ENCODE measurements at places on chromosomes 7 and 10.

DNA sequence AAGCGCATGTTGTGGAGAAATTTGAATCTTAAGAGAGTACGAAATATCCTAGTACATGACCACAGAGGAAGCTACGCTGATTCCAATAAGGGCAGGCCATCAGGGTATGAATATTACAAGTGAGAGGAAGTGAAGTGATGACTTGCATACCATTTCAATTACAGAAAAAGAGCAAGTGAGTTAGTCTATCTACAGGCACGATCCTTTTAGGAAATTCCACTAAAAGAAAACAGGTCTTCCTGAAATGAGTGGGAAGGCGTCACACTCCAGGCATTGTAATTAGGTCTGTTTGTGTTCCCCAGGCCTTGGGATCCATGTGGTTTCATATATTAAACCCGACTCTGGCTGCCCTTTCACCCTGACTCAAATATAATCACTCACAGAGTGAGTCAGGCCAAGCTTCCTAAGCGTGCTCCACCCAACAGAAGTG, 152.5 kb downstream of the SEMA3A start:
- no peak for DNase-seq

DNA sequence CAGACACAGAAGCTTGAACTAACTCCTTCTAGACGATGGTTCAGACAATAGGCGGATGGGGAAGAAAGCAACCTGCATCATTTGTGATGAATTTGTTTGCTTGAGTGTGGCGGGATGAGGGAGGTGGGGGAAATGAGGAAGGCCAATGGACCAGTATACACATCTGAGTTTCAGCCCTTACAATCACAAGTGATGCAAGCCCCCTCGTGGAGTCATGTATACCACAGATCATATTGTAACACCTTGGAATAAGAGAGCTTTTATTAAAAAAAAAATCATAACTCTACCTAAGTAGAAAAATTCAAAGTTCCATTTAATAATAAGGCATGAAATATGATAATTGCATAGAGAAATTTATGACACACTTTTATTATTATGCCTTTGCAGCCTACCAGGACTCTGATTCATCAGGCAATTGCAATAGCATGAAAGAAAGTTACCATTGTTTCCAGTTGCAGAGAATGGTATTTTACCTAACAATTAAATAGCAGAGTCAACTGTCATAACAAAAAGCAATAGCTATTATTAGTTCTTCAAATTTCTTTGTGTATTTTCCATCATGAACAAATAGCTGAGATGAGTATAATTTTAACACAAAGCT, 230.2 kb upstream of the AKR1E2 start:
- DNase-seq, result no peak

- no peak for DNase-seq
These were observed 53.6 kb downstream of the PARD3 start for GRCh38 chr10:34761453-34761852.

DNA sequence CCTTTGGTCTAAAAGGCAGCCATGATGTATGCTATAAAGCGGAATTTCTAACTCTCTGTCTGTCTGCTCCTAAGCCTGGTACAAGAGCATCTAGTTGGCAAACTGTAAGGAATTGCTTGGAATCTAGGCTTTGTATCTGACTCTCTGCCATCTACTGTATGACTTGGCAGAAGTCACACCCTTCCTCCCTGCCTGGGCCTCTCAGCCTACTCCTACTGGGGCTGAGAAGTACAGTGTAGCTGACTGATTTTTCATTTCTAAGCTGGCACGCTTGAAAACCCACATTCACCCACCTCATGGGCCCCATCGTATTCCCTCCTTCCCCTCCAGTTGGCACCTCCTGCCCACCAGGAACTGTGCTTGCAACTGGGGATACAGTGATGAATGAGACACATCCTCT, 435.2 kb downstream of the PLXNA4 start:
- DNase-seq, result no peak

DNA sequence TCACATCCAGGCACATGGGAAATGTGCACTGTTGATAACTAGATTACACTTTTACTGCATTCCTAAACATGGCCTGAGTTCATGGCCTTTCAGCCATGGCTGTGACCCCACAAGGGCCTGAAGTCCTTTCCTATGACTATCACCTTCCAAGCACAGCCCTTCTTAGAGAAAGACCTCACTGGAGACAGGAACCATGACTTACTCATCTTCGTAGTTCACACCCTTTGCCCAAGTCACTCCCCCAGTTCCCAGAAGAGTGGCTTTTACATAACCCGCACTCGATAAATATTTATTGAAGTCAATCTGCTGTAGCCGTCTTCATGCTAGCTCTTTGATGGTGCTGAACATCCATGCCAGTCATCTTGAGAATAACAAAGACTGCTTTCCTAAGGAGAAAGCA, 632.5 kb upstream of the NRP1 start:
- DNase-seq, result no peak

GRCh38 chr7:45918556-45918955, 2.5 kb downstream of the IGFBP3 start:
- no peak for DNase-seq

- no peak for DNase-seq
These were observed 7.7 kb downstream of the FRG2B start for GRCh38 chr10:133618851-133619250.

GRCh38 chr7:22346383-22347107, 10.4 kb downstream of the RAPGEF5 start:
- DNase-seq, result no peak

DNA sequence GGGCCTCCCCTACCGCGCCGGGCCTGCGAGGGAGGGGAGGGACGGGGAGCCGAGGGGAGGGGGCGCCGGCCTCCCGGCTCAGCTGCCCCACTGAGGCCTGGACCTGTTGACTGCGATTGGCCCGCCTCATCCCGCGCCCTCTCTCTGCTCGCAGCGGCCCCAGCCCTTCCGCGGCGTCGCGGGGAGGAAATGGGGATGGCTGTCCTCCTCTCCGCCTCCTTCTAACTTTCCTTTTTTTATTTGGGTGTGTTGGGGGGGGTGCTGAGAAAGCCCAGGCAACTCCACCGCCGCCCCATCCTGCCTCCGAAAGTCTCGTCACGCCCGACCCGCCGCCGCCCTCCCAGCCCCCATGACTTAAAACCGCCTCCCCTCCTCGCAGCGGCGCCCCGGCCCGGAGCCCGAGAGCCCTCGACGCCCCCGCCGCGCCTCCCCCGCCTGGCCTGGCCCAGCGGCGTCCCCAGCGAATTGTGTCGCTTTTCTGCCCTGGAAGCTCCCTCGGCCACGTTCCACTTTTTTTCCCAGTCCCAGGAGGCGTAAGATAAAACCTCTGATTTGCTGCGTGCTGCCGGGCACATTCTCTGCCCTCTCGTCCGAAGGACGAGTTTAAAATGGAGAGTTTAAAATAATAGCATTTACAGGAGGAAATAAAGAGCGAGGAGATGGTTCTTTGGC, 842 bp upstream of the SKIDA1 start:
- DNase-seq, result peak; percentile 88

DNA sequence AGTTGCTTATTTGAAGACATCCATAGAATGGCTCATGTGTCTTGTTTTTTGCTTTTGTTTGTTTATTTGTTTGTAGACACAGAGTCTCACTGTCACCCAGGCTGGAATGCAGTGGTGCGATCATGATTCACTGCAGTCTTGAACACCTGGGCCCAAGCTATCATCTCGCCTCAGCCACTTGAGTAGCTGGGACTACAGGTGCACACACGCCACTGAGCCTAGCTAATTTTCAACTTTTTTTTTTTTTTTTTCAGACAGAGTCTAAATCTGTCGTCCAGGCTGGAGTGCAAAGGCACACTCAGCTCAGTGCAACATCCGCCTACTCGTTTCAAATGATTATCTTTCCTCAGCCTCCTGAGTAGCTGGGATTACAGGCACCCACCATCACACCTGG, 83.3 kb upstream of the KLF6 start:
- DNase-seq, result no peak

- no peak for DNase-seq
These were observed 3.6 kb downstream of the ADCK2 start for GRCh38 chr7:140676306-140676705.

DNA sequence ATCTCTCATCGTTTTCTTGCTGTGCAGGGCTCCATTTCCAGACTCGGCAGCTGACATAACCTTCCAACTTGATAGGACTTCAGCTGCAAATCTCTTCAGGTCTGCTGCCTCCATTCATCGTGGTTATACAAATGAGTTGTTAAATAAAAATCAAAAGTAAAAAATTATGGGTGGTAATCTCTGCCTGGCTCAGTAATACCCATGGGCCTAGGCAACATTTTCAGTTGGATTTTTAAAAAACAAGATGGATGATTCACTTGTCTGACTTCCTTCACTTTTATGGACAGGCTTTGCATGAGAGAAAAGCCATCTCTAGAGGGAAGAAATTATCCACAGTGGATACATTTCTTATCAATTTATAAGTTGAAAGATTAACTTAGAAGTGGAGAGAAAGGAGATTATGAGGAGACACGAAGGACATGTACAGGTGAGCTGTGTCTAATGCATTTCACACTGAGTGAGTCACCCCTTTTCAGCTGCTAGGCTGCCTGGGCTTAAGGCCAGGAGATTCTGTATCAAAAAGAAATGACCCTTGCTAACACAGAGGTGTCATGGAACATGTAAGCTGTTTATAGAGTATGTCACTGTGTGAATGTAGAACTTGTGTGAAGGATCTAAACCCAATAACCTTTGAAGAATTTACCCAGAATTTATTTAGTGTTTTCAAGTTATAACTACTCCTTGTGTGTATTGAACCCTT, 495.1 kb downstream of the AUTS2 start:
- no peak for DNase-seq

- DNase-seq, result no peak
These were observed 36.8 kb downstream of the LMOD2 start for GRCh38 chr7:123692471-123692877.

GRCh38 chr10:3119796-3120459, 52.6 kb downstream of the PFKP start:
- no peak for DNase-seq

GRCh38 chr10:14878266-14879123, at the start of gene SUV39H2:
Gene SUV39H2, plus strand, starts transcription at chr10:14878866. Its CDS starts 23 bp downstream, at chr10:14878889.
- peak; percentile 98 for DNase-seq

DNA sequence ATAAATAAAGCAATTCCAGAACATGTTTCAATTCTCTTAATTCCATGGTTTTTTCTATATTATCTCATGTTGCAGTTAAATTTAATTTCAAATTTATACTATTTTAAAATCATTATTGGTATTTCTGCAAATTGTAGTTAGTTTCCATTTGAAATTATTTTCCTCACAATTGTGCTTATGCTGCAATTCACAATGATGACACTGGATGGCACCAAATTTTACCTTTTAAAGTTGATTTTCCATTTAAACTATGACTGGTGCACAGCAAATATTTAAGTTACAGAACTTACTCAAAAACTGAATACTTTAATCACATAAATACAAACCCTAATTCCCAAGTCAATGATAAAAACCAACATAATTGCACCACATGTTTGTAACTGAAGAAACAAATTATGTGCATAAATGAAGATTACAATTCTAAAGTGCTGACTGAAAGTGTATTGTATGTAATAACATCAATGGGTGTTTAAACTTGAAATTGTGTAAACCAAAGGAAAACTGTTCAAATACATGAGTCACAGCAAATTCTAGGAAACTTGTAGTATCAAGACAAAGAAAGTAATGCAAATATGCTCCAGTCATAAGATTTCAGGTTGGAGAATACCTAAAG, 75.3 kb upstream of the AASS start:
- DNase-seq, result no peak

GRCh38 chr7:28065721-28066285, 114.8 kb downstream of the JAZF1 start:
- no peak for DNase-seq

DNA sequence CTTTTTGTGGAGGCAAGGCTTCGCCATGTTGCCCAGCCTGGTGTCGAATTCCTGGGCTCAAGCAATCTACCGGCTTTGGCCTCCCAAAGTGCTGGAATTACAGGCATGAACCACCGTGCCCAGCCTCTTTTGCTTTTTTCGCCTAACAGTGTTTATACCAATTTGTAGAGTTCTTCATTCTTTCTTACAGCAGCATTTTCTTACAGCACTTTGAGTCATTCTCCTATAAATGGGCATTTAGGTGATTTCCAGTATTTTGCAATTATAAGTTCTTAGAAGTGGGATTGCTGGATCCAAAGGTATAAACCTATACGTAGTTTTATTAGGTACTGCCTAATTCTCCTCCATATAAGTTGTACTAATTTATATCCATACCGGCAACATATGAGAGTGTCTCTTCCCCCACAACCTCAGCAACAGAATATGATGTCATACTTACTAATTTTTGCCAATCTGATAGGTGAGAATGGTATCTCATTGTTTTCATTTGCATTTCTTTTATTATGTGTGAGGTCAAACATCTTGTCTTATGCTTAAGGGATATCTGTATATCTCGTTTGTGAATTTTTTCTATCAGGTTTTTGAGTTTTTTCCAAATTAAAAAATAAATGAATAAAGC, 39.1 kb downstream of the SUFU start:
- DNase-seq, result no peak

DNA sequence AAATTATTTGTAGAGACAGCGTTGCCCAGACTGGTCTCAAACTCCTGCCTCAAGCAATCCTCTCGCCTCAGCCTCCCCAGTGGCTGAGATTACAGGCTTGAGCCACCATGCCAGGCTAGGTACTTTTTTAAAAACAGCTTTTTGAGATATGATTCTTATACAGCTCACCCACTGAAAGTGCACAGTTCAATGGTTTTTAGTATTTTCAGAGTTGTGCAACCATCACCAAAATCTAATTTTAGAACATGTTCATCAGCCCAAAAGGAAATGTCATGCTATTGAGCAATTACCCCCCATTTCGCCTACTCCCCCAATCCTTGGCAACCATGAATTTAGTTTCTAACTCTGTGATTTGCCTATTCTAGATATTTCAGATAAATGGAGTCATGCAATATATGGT, 73.7 kb downstream of the EVX1 start:
- DNase-seq, result no peak

GRCh38 chr7:151437159-151437553, 2.8 kb downstream of the CRYGN start:
- DNase-seq, result no peak

DNA sequence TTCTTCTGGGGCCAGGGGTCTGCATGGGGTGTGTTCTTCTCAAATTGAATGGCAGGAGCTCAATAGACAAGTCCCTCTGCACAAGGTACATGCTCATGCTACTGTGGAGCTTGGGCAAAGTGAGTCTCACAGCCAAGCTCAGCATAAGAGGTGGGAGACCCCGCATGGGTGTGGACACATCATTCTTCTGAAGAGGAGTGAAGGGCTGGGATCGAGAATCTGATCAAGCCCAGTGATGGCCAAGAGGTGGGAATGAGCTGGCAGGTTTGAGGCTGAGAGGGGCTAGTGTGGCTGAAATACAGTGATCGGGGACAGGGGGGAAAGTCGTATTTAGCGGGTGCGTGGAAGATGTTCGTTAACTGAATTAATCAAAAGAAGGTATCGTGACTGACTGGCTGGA, 32.6 kb downstream of the CDH23 start:
- DNase-seq, result no peak
